ENCODE measurements at places on chromosomes 4 and X. TPM values are rescaled to one million over a fixed set of nuclear protein-coding genes. Genes with fewer than 3 reads are reported as not detected.

- no peaks in the 10 kb centered on the region for H3K36me3 ChIP-seq
- no peak overlapping the region for H3K4me3 ChIP-seq
- H3K27me3 ChIP-seq = no peaks in the 10 kb centered on the region
- no peak for DNase-seq
- H3K27ac ChIP-seq = no peak overlapping the region
- H3K4me1 ChIP-seq = no peaks in the 10 kb centered on the region
Measured at GRCh38 chr4:31275906-31276305, 555.7 kb downstream of the PCDH7 start.

GRCh38 chrX:132209527-132209926, 9.7 kb downstream of the RAP2C start:
- no peaks in the 10 kb centered on the region for H3K36me3 ChIP-seq
- no peak overlapping the region for H3K4me3 ChIP-seq
- H3K4me1 ChIP-seq = no peaks in the 10 kb centered on the region
- DNase-seq = no peak

DNA sequence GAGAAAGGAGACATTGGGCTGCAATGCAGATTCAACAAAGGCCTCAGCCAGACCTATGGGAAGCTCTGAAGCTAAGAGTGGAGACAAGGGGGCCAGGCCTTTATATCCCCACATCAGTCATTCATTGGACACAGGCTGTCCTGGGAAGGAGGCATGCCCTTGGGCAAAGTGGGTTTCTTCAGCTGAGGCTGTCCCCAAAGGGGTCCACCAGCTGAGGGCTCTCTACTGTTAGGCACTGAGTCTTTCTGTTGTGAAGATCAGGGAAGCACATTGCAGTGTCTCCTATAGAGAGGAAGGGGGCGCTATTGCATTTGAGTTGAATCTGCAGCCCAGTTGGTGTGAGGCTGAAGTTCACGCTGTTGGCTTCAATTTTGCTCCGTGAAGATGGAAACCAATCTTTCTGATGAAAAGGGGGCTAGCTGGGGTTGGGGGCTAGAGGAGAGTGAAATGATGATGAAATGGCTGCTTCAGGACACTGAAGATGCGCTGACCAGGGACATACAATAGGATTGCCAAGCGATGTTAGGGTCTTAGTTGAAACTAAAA, 48.0 kb downstream of the SLC25A5 start:
- H3K4me3 ChIP-seq = no peak overlapping the region
- no peaks in the 10 kb centered on the region for H3K4me1 ChIP-seq
- no peaks in the 10 kb centered on the region for H3K36me3 ChIP-seq
- no peak overlapping the region for H3K27ac ChIP-seq

Gene ADAMTS3
- not detected for total RNA-seq

GRCh38 chr4:48778431-48779094, 1.5 kb downstream of the FRYL start:
- H3K27me3 ChIP-seq = no peaks in the 10 kb centered on the region
- H3K27ac ChIP-seq = peak overlapping the region; percentile 72
- no peak for DNase-seq
- H3K4me1 ChIP-seq = no peaks in the 10 kb centered on the region
- H3K4me3 ChIP-seq = peak overlapping the region; percentile 96

DNA sequence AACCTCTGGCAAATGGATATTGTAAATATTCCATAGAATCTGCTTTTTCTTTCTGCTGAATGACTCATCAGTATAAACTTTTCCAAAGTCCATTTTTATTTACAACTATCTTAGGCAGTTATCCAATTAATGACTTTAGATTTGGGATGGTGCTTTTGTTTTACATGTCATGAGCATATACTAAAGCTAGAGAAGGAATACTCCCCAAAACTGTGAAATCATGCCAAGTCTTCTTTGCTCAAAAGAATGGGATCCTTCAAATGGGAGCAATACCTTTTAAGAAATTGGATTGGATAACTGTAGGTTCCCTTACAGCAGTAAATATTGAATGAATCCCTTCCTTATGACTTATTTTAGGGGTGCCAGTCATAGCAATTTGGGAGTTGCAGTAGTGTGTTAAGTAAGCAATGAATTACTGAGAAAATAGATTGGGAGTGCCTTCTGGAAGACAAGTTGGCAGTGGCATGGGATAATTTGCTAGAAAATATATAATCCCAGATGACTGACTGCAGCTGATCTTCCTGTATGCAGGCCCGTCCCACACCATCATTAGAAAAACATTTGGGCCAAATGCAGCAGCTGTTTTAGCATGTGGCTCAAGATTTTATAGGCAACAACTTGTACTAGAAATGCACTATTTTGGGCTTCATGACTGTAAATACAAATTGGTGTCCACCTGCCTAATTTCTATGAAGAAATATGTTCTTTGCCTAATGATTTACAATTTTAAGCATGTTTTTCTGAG, 2.8 kb downstream of the TMPRSS11D start:
- no peaks in the 10 kb centered on the region for H3K27me3 ChIP-seq
- no peak overlapping the region for H3K4me3 ChIP-seq
- no peaks in the 10 kb centered on the region for H3K36me3 ChIP-seq
- no peaks in the 10 kb centered on the region for H3K4me1 ChIP-seq
- H3K27ac ChIP-seq = no peak overlapping the region

GRCh38 chr4:12852338-12853307, 631.5 kb downstream of the RAB28 start:
- no peak overlapping the region for H3K4me3 ChIP-seq
- no peak for DNase-seq
- no peaks in the 10 kb centered on the region for H3K36me3 ChIP-seq
- no peaks in the 10 kb centered on the region for H3K27me3 ChIP-seq
- H3K4me1 ChIP-seq = no peaks in the 10 kb centered on the region
- H3K27ac ChIP-seq = no peak overlapping the region

Gene NIPAL1
- total RNA-seq = 18.1 TPM

DNA sequence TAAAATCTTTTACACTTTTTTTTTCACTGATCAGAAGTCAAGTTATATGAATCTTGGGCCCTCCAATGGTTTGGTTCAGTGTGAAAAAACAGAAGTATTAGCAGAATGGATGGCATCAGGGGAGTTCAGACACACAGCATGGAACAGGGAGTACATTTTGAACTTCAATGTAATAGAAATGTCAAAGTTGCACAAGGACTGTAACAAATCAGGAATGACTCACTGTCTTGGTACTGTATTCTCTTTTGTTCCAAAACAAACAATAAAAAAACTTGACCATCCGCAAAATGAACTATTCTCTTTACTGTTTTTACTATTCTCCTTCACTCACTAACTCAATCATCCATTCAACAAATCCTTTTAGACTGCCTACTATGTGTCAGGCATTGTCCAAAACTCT, 401.0 kb downstream of the FSTL5 start:
- no peaks in the 10 kb centered on the region for H3K4me1 ChIP-seq
- H3K36me3 ChIP-seq = no peaks in the 10 kb centered on the region

Gene RTL3
- total RNA-seq = not detected

Gene DMRTC1B
- total RNA-seq = not detected

- H3K36me3 ChIP-seq = no peaks in the 10 kb centered on the region
- H3K27ac ChIP-seq = no peak overlapping the region
- no peaks in the 10 kb centered on the region for H3K27me3 ChIP-seq
- H3K4me1 ChIP-seq = no peaks in the 10 kb centered on the region
- no peak overlapping the region for H3K4me3 ChIP-seq
Measured at GRCh38 chr4:68152411-68152810, 22.7 kb upstream of the TMPRSS11F start.

DNA sequence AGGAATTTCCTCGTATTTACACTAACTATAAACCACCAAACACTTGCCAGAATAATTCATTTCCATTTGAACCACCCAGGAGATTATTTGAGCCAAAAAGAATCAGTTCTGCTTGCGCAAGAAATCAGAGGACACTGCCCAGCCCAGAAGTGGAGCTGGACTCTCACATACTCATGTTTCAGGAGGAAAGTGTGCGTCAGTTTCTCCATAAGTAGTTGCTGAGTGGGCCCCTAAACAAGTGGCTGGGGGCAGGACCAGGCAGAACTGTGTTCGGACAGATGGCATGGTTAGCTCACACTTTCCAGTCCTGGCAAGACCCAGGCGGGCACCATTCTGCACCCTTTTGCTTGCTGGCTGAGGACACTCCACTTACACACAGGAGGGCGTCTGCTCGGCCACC, 38.8 kb downstream of the BTC start:
- DNase-seq = no peak
- H3K4me1 ChIP-seq = no peaks in the 10 kb centered on the region
- no peak overlapping the region for H3K27ac ChIP-seq
- H3K36me3 ChIP-seq = no peaks in the 10 kb centered on the region

GRCh38 chr4:153409412-153409811, 56.7 kb upstream of the TMEM131L start:
- no peak for DNase-seq
- no peak overlapping the region for H3K4me3 ChIP-seq
- H3K27ac ChIP-seq = no peak overlapping the region

Gene VEGFC
- total RNA-seq = not detected

Gene SPANXD
- not detected for total RNA-seq

- H3K4me3 ChIP-seq = no peak overlapping the region
- H3K27me3 ChIP-seq = no peaks in the 10 kb centered on the region
- H3K36me3 ChIP-seq = no peaks in the 10 kb centered on the region
- H3K27ac ChIP-seq = no peak overlapping the region
- DNase-seq = no peak
- no peaks in the 10 kb centered on the region for H3K4me1 ChIP-seq
Measured at GRCh38 chr4:74166135-74166534, 8.2 kb downstream of the MTHFD2L start.

DNA sequence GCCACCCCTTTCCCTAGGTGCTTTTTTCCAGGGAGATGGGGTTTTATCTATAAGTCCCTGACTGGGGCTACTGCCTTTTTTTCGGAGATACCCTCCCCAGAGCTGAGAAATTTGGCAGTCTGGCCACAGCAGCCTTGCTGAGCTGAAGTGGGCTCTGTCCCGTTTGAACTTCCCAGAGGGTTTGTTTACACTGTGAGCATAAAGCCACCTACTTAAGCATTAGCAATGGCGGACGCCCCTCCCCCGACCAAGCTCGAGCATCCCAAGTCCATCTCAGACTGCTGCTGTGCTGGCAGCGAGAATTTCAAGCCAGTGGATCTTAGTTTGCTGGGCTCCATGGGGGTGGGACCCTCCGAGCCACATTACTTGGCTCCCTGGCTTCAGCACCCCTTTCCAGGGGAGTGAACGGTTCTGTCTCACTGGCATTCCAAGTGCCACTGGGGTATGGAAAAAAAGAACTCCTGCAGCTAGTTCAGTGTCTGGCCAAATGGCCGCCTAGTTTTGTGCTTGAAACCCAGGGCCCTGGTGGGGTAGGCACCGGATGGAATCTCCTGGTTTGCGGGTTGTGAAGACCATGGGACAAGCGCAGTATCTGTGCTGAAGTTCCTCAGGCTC, 456.4 kb upstream of the HTR2C start:
- no peaks in the 10 kb centered on the region for H3K4me1 ChIP-seq
- no peaks in the 10 kb centered on the region for H3K27me3 ChIP-seq
- no peaks in the 10 kb centered on the region for H3K36me3 ChIP-seq
- H3K4me3 ChIP-seq = no peak overlapping the region
- DNase-seq = no peak

- no peak overlapping the region for H3K4me3 ChIP-seq
- DNase-seq = no peak
- no peaks in the 10 kb centered on the region for H3K4me1 ChIP-seq
- H3K27me3 ChIP-seq = no peaks in the 10 kb centered on the region
- no peaks in the 10 kb centered on the region for H3K36me3 ChIP-seq
Measured at GRCh38 chrX:9767375-9767774, 1.7 kb upstream of the GPR143 start.

Gene OCIAD1
- total RNA-seq = 121 TPM

DNA sequence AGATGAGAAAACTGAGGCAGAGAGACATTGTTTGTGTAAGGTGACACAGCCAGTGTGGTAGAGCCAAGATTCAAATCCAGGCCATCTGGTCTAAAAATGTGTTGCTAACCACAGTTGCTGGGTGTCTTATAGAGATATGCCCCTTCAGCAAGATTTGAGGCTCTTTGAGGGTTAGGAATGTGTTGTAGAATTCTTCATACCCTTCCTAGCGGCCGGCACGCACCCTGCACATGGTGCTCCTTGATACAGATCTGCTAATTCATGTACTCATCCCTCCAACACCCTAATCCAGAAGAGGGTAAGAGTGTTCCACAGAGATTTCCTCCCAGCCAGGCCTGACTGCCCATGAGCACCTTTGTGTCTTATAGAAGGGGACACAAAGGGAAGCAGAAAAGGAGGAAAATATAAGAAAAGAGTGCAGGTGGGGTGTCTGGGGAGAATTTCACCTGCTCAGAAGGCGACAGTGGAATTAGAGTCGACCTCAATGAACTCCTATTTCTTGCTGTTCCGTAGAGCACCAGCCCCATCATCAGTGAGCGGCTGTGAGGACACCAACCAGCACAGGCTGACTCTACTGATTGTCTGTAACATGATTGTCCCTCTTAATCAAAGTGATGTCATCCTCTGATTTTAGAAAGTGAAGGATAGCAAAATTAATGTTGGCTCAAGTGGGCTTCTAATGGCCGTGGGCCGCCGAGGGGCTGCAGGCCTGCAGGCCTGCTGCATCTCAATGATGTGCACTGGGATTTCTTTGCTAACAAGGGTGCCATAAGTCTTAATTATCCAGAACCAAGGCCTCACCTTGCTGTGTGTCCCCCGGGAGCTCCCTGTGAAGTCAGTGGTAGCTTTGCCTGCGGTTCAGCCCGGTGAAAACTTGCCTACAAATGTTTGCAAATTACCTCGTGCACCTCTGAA, 24.2 kb upstream of the SMIM20 start:
- H3K4me3 ChIP-seq = no peak overlapping the region
- DNase-seq = no peak
- no peaks in the 10 kb centered on the region for H3K4me1 ChIP-seq
- no peaks in the 10 kb centered on the region for H3K36me3 ChIP-seq
- H3K27me3 ChIP-seq = no peaks in the 10 kb centered on the region

DNA sequence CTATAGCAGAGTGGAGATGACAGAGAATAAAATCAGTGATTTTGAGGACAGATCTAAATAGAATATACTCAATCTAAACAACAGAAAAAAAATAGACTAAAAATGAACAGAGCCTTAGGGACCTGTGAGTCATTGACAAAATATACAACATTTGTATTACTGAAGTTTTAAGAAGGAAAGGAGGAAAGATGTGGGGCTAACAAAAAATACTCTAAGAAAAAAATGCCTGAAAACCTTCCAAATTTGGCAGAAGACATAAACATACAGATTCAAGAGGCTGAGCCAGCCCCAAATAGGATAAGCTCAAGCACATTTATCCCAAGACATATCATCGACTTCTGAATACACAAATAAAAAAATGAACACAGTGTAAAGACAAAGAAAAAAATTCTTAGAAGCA, 123.6 kb upstream of the INTU start:
- no peak for DNase-seq
- H3K36me3 ChIP-seq = no peaks in the 10 kb centered on the region
- H3K27ac ChIP-seq = no peak overlapping the region
- no peak overlapping the region for H3K4me3 ChIP-seq
- H3K4me1 ChIP-seq = no peaks in the 10 kb centered on the region
